ENCODE measurements at places on chromosomes 16 and 17.

- no peak for DNase-seq
Measured at GRCh38 chr17:33929181-33929724, 325.8 kb upstream of the CCL2 start.

GRCh38 chr17:28252436-28252835, 66.6 kb upstream of the TMEM97 start:
- no peak for DNase-seq

- DNase-seq = no peak
Measured at GRCh38 chr16:28106467-28107215, 43.1 kb upstream of the GSG1L start.

DNA sequence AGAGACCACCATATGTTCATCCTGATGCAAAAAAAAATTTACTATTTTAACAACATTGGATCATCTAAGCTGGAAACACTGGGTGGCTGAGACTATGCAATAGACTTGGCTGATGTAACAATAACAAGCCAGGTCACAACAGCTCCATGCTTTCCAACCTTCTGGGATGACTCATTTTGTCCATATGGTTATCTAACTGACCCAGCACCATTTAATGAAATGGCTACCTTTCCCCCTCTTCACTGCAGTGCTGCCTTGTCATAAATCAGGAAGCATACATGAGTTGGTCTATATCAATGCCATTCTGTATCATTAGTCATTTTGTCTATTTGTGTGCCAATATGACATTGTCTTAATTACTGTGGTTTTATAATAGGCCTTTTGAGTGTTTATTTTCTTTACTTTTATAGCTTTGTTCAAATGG, 217.6 kb upstream of the KCNJ16 start:
- DNase-seq = no peak

GRCh38 chr17:74108126-74108705, 95.3 kb upstream of the RPL38 start:
- DNase-seq = no peak

DNA sequence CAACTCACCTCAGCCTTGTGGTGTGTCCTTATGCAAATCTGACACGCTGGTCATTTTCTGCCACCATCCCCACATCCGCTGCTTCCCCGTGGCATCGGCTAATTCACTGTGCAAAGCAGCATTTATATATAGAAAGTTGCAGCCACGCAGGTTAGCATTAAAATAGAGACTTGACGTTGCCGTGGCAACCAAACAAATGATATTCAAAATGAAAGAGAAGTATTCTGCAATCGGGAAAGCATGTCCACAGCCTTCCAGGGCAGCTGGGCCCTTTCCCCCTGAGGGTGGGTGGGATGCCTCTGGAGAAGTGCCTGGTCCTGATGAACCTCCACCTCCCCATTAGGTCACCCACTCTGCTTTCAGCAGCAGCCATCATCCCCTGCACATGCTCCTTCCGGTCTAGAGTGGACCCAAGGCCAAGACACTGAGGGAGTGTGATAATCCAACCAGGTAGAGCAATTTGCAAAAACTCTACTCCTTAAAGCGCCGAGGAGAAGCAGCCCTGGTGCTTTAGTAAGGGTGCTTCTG, 138.7 kb downstream of the GAS7 start:
- no peak for DNase-seq

- DNase-seq = no peak
Measured at GRCh38 chr17:80248894-80249710, 11.6 kb upstream of the RNF213 start.

DNA sequence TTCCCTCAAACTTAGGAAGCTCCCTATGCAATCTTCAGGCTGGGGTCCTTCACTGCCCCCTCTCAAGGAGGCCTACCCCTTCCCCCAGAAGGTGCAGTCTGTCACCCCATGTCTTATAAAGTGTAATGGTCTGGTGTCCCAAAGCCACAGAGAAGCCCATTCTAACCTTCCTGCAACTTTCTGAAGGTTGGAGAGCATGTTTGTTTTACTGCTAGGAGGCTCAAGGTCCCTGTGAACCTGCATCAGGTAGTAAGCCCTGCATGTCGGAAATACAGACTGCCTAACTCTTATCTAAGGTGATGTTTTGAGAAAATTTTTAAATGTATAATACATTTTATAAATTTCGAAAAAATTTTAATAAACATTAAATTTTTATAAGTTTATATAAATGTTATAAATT, 18.3 kb downstream of the ZNF750 start:
- DNase-seq = no peak

- DNase-seq = no peak
Measured at GRCh38 chr17:37310940-37311339, 64.8 kb upstream of the C17orf78 start.

GRCh38 chr17:48626245-48627117, at the start of gene HOXB9:
TSS of gene HOXB9 (minus strand) at chr17:48626358. CDS start at chr17:48626269, 89 bp downstream.
- DNase-seq = no peak

Data from activated CD4-positive, CD25-positive, alpha-beta regulatory T cell (primary cell).